ENCODE measurements at places on chromosomes 6 and 20. TPM values are rescaled to one million over a fixed set of nuclear protein-coding genes. Genes with fewer than 3 reads are reported as not detected.

DNA sequence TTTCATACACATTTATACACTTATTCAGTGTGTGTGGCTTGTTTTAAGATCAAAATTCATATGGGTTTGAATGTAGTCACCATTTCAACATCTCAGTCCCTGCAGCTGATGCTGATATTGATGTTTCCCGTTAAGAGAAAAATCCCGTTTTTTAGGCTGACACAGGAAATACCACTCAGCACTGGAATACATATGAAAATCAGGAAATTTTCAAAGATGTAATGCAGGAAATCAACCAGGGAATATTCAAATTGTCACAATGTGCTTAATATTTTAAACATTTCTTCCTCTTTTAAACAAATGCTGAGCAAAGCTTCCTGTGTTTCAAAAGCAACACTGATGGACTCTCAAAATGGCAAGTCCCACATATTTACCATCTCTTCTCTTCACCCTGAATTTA lies 94.5 kb upstream of the MARCKS start:
- DNase-seq = no peak

- no peak for DNase-seq
Measured at GRCh38 chr20:51569815-51570738, 27.6 kb upstream of the NFATC2 start.

Gene SCUBE3
- 3.7 TPM for polyA plus RNA-seq

DNA sequence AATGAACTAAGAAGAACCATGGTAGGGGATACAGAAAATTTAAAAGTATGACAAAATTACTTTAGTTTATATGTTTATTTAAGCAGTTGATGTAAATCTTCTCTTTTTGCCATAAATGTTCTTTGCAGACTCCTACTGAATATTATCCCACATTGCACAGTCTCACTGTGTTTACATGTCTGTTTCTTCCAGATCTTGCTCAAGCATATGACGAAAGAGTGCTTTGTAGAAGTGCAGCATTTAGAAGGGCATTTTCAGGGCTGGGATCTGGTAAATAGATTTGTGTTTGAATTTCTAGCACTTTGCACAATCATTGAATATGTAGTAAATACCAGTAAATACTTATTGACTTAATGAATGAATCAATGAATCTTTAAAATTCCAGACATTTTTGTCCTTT lies 152.0 kb upstream of the EPHA7 start:
- peak; percentile 27 for DNase-seq

GRCh38 chr20:45545754-45546453 lies 1.3 kb downstream of the EPPIN start:
- DNase-seq = no peak

DNA sequence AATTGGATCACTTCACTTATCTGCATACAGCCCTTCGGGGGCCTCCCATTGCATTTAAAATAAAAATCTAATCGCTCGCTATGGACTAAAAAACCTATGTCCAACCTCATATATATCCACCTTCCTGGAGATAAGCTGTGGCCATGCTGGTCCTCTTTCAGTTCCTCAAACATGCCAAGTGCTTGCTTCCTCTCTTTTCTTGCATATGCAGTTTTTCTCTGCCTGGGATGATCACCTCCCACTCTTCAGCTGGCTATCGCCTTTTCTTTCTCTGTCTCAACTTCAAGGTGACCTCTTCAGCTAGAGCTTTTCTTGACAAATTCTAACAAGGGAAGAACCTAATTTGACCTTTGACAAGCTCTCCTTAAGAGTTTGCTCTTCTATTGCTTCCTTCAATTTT lies 5.6 kb upstream of the TFB1M start:
- no peak for DNase-seq

- no peak for DNase-seq
Measured at GRCh38 chr6:122718616-122719015, 60.9 kb upstream of the FABP7 start.

DNA sequence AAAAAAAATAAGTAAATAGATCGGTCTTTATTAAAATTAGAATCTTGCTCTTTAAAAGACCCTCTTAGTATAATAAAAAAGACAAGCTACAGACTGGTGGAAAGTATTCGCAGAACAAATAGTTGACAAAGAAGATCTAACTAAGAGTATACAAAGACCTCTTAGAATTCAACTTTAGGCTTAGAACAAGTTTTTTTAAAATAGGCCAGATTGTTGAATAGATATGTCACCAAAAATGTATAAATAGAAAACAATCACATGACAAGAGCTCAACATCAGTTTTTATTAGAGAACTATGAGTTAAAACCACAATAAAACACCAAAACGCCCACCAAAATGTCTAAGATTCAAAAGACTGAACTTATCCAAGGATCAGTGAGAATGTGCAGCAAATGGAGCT lies 632.7 kb upstream of the PTCHD4 start:
- no peak for DNase-seq

- no peak for DNase-seq
Measured at GRCh38 chr6:141041596-141042087, 1091.1 kb upstream of the GJE1 start.

DNA sequence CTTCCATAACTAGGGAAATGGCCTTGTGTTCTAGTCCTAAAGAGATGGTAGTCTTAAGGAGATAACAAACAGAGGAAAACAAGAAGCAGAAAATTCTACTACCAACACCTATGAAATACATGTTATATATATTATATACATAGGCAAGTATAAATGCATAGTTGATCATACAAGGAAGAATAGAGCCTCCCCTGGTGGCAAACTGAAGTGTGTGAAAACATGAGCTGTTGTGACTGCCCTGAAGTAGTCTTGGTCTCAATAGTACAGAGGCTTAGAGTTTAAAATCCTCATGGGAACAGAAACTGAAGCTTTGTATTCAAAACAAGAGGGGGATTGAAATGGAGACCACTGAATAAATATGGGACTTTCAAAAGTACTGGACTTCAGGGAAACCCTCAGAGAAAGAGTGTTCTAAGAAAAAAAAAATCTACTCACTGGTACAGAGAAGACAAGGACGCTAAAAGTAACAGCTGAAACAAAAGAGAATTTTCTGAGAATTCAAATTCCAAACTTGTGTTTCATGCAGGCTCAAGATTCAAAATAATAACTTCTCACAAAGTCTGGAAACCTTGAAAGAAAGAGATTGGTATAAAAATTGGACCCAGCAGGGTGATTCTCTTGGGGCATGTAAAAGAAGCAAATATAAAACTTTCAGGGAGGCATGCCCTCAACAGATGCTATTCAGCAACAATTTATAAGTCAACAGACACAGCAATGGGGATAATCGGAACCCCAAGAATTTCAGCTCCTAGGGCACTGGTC lies 59.7 kb upstream of the SAMD3 start:
- DNase-seq = no peak

- DNase-seq = no peak
Measured at GRCh38 chr6:81731814-81732213, 20.7 kb downstream of the TENT5A start.

Gene STMND1
- polyA plus RNA-seq = 1.2 TPM

DNA sequence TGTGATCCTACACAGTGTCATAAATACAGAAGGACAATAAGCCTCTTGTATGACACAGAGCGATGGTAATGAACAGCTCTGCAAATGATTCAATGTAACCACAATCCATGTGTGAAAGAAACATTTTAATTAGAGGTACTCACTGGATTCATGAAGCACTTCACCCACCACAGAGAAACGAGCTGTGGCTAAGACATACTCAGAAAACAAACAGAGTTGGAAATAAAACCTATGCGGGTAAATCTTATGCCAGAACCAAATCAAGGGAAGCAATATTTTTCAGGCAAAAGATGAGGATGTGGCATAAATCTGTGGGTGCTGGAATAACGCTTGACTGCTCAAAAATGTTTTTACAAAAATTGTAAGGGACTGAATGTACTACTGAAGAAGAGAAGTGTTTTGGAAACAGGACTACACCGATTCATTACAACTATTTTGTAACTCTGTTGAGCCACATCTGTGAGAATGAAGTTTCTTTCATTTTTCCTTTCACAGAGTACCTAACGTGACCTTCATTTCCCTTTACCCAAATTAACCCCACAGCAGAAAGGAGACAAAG lies 112.1 kb downstream of the WDR27 start:
- DNase-seq = no peak

DNA sequence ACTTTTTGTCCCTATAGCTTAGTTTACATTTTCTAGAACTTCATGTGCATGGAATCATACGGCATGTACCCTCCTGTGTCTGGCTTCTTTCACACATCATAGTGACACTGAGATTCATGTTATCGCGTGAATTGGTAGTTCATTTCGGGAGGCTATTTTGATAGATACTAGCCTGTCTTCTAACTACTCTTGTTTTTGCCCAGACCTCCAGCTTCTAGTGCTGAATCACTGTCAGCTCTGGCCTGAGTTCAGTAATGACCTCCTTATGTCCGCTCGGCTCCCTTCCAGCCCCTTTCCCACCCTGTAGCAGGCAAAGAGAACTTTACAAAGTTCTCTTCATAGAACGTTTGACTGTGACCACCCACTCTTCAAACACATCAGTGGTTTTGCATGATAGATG lies 14.1 kb downstream of the MYBL2 start:
- no peak for DNase-seq

Gene IRF4
- polyA plus RNA-seq = 0.27 TPM

DNA sequence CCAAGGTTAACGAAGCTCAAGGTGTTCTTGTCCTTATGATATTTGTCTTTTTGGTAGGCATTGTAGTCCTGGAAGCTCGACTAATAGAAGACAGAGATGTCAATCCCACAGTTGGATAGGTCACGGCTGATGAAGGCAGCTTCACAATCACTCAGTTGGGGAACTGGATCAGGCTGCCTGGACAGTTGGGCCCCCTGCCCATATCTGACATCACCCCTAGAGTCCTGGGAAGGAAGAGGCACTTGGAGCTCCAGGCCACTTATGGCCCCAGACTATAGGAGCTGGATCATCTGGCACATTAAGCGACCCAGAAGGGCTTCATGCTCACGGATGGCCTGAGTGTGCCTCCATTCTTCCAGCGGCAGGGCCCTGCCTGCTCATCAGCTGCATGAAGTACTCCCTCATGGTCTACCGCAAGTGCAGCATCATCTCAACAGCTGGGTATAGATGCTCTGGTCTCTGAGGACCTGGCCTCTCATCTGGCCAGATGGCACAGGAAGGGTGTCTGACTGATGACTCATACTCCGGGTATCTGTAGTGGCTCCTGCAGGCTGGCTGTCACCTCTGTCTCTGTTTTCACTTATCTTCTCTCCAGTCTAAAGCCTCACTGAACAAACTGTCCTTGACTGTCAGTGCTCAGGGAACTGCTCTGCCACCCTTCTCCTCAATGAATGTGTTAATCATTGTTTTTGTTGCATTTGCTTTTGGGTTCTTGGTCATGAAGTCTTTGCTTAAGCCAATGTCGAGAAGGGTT lies 29.2 kb upstream of the SSR1 start:
- no peak for DNase-seq

Gene PREX1
- 25.6 TPM for polyA plus RNA-seq

DNA sequence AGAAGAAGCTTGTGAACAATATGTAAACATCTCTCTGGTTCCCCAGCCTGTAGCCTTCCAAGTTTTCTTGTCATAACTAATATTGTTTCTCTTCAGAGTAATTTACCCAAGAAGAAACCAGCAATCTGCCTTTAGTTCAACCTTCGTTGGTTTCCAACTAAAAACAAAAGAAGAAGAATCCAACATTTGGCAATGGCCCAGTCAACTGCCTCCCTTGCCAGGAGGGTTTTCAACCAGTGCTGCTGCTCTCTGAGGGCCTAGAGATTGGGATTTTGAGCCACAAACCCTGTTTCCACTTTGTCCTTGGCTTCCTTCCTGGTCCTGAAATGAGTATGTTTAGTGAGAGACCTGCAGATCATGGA lies 395.8 kb upstream of the CNR1 start:
- no peak for DNase-seq

Gene SHLD1
- 8.0 TPM for polyA plus RNA-seq

DNA sequence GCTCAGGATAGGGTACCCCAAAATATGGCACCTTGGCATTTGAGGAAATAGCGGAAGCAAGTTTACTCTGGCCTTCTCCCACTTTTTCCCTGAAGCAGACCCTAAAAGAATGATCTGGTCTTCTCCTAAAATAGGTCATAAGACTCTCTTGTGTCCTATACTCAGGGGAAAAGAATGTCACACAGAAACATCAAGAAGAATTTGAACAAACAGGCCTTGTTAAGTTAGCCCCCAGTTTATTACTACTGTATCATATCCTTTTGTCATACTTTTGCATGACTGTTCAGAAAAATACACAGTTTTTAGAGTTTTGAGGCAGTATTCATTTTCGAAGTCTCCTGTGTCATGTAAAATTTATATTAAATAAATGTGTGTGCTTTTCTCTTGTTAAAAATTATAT lies 12.5 kb downstream of the TAAR2 start:
- DNase-seq = no peak

Gene IRAK1BP1
- polyA plus RNA-seq = 12.6 TPM

Gene F13A1
- 72.7 TPM for polyA plus RNA-seq

GRCh38 chr20:4682682-4683081 lies 39.0 kb upstream of the PRND start:
- no peak for DNase-seq

Gene PNPLA1
- 0.15 TPM for polyA plus RNA-seq

- no peak for DNase-seq
Measured at GRCh38 chr20:47713878-47714450, 71.3 kb downstream of the SULF2 start.

DNA sequence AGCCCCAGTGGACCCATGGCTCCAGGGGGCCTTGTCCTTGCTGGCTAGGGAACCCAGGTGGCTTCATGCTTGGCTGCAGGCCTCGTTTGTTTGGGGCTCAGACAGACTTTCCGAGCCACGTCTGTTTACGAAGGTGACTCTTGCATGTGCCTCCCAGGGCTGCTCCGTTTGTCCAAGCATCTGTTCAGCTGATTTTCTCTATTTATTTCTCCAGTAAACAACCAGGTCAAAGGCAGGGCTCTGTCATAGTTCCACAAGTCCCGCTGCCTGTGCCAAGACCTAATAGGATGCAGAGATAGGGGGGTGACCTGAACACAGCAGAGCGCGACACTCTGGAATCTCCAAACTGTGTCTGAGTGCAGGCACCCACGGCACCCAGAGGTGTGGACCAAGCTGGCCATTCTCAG lies 12.8 kb upstream of the SPO11 start:
- DNase-seq = no peak

GRCh38 chr6:170091639-170092579 lies 199.0 kb downstream of the DLL1 start:
- DNase-seq = no peak

DNA sequence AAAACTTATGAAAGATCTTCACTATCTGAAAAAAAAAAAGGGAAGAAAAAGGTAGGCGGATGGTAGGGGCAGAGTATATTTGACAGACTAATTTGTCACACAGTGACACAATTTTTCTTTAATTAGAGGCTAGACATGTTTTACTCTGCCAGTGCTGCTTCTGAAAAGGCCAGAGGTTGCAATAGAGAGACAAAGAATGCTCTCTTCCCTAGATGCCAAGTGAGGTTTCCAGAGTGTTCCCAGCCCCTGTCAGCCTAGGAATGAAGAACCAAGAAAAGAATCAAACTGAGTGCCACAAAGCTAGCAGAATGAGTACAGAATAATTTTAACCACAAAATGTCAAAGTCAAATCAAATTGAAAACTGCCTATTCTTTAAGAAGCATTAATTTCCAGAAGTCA lies 13.0 kb downstream of the PNISR start:
- no peak for DNase-seq

GRCh38 chr6:25612666-25613065 lies 39.3 kb upstream of the SCGN start:
- DNase-seq = no peak

Gene MEP1A
- polyA plus RNA-seq = 0.04 TPM

- no peak for DNase-seq
Measured at GRCh38 chr6:133890711-133891148, 1.8 kb downstream of the TCF21 start.

GRCh38 chr6:36469946-36470345 lies 27.1 kb downstream of the KCTD20 start:
- DNase-seq = no peak

Data from right lung (tissue), 10 donors.